Activated naive CD4-positive, alpha-beta T cell treated with Interleukin-2 at 50 U/mL for 16 hours (primary cell): ENCODE measurements at places on chromosomes 7 and 10.
A peak's percentile ranks its signal among the peaks of the same experiment; 100 is the strongest.

DNA sequence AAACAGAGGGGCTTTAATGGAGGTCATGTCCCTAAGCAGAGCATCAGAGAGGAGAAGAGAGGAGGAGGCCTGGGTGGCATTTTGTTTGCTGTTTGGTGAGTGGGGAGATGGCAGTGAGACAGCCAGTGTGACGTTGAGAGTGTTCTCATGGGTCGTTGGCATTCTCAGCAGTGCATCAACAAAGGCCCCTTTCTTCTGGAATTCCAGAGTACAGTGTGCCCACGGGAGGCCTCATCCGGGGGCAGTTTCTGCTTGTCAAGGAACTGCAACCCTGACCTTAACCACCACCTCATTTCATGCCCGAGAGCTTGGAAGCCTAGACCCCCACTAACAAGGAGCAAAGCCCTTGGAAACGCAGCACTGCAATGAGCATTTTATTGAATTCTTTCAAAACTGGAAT is 92.9 kb downstream of the CELF2 start:
- no peak for DNase-seq

GRCh38 chr10:78976825-78977755 is 91.7 kb upstream of the ZMIZ1 start:
- DNase-seq, result no peak

DNA sequence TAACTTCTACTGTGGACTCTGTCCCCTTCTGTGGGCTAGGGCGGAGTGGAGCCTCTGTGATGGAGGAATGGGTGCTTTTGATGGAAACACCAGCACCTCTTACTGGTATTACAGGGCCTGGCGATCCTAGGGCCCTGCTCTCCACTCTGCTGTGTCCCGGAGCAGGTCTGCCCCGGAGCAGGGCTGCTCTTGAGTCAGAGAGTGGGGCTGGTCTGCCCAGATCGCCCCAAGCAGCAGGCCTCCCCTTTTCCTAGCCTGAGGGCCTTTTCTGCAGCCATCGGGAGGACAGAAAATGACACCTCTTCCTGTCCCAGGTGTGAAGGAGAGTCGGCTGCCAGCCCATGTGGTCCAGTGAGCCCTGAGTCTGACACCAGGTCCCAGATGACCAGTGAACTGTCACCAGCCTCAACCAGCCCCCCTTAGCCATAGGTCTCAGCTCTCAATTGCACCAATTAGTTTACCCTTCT is 1.4 kb downstream of the ZNF282 start:
- DNase-seq, result no peak

DNA sequence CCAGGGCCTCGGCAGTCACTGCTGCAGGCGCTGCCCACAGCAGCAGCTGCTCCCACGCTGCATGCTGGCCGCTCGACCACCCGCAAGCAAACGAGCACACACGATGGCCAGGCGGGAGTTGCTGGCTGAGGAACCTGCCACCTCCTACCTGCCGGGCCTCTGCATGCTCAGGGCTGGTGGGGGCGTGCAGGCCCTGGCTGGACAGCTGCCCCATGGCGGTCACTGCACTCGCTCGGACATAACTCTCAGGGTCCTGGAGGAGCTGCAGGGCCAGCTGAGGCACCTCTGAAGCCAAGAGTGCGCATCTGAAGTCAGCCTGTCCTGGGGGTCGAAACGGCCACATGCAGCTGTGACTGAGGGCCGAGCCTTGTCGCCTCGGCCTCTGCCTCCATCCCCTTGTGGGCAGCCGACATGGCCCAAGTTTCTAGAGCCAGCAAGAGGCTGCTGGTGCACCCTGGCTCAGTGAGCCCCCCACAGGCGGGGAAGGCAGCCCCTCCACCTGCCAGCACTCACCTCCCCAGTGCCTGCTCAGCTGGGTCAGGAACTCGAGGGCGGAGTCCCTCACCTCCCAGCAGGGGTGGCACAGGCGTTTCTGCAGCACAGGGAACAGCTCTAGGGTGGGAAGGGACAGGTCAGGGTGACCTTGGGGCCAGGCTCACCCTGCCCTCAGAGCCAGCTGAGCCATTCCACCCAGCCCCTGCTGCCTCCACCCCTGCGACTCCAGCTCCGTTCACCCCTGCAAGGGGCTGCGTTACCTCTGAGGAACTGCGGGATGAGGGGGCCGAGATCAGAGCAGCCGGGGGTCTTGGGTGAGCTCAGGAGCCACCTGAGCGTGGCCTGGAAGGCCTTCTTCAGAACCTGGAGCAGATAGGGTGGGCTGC is 16.1 kb downstream of the BRAT1 start:
- no peak for DNase-seq

- DNase-seq, result no peak
These were observed 8.9 kb upstream of the TSPAN13 start for GRCh38 chr7:16744518-16745250.

- DNase-seq, result no peak
These were observed 79.9 kb downstream of the ZMIZ1 start for GRCh38 chr10:79148452-79149344.

DNA sequence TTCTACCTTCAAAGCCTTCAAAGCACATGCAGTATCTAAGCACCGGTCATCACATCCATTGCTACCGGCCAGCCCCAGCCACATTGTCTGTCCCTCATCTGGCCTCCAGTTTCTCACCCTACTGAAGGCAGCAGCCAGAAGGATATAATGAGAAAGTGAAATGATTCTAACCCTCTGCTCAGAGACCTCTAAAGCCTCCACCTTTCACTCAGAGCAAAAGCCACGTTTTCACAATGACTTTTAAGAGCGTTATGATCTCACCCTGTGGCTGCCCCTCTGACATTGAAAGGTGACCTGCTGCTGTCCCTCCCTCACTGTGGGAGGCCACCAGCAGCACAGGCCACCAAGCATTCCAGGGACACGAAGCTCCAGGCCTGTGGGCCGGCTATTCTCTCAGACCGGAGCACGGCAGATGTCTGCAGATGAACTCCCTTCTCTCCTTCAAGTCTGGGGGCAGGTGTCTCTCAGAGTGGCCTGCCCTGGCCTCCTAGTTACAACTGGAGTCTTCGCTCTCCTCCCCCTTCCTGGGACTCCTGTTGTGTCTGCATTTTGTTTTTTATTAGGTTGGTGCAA is 94.9 kb upstream of the EEPD1 start:
- no peak for DNase-seq

GRCh38 chr10:22253580-22253882 is 35.7 kb upstream of the EBLN1 start:
- peak; percentile 46 for DNase-seq

GRCh38 chr10:15783941-15784636 is 64.4 kb upstream of the ITGA8 start:
- no peak for DNase-seq

- no peak for DNase-seq
These were observed 222.6 kb downstream of the ADARB2 start for GRCh38 chr10:1514681-1515080.

GRCh38 chr10:95279042-95279820 is 11.6 kb downstream of the PDLIM1 start:
- no peak for DNase-seq

- DNase-seq, result no peak
These were observed 103.7 kb downstream of the TRIM24 start for GRCh38 chr7:138563808-138564207.

DNA sequence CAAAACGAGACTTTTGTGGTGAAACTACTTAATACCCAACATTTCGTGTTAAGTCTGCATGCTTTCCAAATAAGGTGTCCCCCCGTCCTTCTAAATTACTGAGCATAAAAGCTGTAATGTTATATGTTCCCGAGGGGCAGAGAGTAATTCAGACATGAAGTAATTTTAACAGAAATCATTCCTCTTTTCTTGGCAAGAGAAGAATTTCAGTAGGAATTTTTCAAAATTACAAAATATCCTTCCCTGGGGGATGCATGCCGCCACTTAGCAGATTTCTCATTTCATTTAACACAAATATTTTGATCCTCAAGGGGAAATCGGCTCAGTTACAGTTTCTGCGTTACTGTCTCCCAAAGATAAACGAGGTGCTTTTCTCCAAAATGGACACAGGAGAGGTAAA is 213.2 kb upstream of the RHOBTB1 start:
- no peak for DNase-seq

- DNase-seq, result no peak
These were observed 5.4 kb downstream of the CACNB2 start for GRCh38 chr10:18145652-18146051.

- DNase-seq, result no peak
These were observed 77.6 kb downstream of the RALA start for GRCh38 chr7:39700932-39701331.

GRCh38 chr10:49347342-49347741 is 48.4 kb downstream of the C10orf71 start:
- no peak for DNase-seq

DNA sequence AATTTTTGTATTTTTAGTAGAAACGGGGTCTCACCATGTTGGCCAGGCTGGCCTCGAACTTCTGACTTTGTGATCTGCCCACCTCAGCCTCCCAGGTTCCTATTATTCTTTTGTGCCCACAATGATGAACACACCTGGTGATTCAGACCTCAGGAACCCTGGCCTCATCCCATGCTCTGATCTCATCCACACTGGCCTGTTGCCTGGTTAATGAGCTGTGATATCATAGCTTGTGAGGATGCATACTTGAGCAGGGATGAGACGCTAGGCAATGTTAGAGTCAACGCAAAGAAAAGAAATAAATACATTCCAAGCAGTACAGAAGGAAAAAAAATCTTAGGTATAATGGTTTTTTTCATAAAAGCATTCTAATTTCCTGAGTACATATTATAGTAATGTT is 82.4 kb upstream of the RNF32 start:
- DNase-seq, result no peak

DNA sequence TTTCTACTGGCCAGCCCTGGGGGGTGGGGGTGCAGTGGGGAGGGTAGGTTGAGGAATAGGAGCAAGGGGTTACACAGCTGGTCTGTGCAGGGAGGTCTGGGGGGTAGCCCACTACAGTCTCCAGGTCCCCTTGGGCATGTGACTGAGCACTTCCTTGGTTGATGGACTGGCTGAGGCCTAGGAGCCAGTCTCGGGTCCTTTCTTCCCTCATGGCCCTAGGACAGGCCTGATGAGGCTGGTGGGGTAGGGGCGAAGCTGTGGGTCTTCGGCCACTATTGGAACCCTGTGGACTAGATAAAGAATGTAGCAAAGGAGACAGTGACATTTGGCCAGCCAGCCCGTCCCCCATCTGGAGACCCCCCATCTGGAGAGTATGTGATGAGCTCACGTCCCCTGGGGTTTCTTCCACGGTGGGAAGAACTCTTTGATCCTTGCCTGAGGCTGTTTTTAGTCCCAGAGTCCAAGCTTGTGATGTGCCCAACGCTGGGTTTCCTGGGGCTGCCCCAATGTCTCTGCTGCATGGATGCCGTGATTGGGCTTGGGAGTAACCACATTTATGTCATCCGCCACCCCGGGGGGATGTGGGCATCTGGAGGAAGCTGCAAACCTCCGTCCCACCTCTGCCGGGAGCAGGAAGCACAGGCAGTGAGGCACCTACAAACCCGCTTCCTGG is 20.7 kb downstream of the FAM241B start:
- DNase-seq, result no peak

DNA sequence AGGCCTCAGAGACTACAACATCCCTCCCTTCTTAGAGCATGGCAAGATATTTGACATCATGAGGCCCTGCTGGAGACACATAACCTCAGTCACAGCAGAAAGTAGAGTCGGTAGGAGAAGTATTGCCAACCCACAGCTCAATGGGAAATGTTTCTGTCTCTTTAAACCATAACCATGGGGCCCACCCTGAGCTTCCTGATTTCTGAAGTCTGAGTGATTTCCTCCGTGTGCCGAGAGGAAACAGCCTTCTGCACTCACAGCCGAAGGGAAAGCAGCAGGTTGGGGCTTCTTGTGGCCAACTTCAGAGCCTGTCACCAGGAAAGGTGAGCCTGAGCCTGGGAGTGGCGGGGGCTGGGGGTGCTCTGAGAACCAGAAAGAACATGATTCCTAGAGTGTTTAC is at the start of gene GIMAP1:
Gene GIMAP1 (plus strand): TSS at position 246 of the 400 bp plus-strand sequence. CDS start 2,435 bp downstream, outside the sequence.
- peak; percentile 62 for DNase-seq

- no peak for DNase-seq
These were observed 85.5 kb downstream of the FAS start for GRCh38 chr10:89076120-89076519.

DNA sequence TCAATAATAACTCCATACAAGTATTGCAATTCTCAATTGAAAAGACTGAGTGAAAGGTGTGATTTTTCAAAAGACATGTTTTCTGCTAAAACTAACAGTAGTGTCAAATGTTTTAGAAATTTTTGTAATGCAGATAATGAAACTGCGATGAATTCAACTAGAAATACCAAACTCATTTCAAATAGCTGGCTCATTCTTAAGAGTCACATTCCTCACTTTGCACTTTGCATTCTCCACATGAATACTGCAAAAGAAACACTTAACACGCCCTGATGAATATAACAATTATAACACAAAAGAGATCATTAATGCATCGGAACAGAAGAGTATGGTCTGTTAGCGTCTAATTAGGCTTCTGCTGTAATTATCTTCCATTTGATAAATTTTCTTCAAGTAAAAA is 15.5 kb upstream of the TSPAN12 start:
- DNase-seq, result no peak

DNA sequence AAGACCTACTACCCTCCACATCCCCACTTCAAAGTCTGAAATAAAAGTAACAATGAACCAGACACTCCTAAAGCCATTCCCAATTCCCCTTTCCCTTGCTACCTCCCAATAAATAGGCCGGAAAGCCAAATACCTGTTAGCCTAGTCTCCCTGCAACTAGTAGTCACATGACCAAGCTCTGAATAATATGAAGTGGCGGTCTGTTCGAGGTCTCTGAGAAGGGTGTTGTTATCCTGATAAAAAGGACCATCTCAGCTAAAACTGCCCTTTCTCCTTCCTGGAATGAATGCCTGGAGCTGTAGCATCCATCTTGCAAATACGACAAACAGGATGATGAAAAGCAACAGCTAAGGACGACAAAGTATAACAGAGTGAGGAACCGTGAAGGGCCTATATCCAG is 6.0 kb downstream of the KIF5B start:
- DNase-seq, result no peak

- no peak for DNase-seq
These were observed 4.0 kb downstream of the CREM start for GRCh38 chr10:35130663-35131062.
